Dermis microvascular lymphatic vessel endothelial cell (primary cell): ENCODE measurements at places on chromosomes 16 and 17.

- DNase-seq, result no peak
Observed at GRCh38 chr17:73356561-73357170, 44.9 kb upstream of the CDC42EP4 start.

GRCh38 chr17:81727324-81728031, 15.4 kb downstream of the SLC25A10 start:
- DNase-seq, result no peak

DNA sequence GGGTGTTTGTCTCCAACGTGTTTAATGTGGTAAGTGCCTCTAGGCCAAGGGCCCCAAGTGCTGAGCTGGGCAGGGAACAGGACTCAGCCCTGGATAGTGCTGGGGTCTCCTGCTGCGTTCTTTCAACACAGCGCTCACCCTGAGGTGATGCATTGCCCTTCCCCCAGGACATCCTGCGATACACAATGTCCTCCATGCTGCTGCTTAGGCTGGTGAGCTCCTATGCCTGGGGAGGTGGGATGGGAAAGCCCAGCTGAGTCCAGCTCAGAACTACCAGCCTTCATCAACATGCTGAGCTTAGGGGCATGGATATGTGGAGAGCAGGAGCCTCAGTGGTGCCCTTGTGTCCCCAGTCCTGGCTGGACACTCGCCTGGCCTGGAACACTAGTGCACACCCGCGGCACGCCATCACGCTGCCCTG, 563 bp downstream of the ZACN start:
- DNase-seq, result no peak

DNA sequence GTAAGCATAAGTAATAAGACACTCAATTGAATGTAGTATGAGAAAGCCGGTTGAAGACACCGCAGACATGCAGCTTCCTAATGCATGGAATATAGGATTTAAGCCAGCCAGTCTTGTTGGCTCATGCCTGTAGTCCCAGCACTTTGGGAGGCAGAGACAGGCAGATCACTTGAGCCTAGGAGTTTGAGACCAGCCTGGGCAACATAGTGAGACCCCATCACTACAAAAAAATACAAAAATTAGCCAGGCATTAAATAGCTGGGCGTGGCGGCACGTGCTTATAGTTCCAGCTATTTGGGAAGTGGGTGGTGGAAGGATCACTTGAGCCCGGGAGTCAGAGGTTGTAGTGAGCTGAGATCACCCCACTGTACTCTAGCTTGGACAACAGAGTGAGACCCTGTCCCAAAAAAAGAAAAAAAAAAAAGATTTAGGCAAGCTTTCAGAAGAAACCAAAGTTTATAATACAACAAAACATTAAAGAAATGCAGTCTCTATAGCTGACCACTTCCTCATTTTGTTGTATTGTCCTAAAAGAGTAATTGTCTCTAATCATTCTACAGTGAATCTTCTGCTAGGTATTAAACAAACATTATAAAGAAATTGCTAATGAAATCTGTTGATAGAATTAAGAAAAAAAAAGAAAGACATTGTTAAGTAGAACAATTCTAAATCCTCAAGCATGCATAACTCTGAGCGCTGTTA, 68.6 kb upstream of the KIFC3 start:
- no peak for DNase-seq

- no peak for DNase-seq
Observed at GRCh38 chr17:73851091-73851490, 206.8 kb upstream of the SDK2 start.

- no peak for DNase-seq
Observed at GRCh38 chr17:70558821-70559220, 389.5 kb downstream of the KCNJ2 start.

DNA sequence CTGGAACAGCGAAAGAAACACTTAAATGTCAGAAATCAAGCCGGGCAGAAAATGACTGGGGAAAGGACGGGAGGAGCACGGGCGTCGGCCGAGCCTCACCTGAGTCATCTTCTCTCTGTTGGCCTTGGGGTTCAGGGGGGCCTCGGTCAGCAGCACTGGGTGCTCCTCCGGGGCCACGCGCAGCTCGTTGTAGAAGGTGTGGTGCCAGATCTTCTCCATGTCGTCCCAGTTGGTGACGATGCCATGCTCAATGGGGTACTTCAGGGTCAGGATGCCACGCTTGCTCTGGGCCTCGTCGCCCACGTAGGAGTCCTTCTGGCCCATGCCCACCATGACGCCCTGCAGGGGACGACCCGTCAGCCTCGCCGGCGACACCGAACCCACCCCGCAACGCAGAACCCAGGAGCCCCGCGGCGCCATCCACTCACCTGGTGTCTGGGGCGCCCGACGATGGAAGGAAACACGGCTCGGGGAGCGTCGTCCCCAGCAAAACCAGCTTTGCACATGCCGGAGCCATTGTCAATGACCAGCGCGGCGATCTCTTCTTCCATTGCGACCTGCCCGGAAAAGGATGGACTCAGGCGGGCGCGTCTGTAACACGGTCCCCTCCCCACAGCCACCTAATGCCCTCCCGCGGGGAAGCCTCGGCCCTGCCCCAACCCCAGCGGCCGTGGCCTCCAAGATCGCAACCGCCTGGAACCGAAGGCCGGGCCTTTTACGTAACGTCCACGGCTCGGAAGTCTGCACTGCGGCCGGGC, 616 bp downstream of the ACTG1 start:
- DNase-seq, result no peak

- no peak for DNase-seq
Observed at GRCh38 chr17:34095106-34095505, 160.0 kb upstream of the CCL2 start.

DNA sequence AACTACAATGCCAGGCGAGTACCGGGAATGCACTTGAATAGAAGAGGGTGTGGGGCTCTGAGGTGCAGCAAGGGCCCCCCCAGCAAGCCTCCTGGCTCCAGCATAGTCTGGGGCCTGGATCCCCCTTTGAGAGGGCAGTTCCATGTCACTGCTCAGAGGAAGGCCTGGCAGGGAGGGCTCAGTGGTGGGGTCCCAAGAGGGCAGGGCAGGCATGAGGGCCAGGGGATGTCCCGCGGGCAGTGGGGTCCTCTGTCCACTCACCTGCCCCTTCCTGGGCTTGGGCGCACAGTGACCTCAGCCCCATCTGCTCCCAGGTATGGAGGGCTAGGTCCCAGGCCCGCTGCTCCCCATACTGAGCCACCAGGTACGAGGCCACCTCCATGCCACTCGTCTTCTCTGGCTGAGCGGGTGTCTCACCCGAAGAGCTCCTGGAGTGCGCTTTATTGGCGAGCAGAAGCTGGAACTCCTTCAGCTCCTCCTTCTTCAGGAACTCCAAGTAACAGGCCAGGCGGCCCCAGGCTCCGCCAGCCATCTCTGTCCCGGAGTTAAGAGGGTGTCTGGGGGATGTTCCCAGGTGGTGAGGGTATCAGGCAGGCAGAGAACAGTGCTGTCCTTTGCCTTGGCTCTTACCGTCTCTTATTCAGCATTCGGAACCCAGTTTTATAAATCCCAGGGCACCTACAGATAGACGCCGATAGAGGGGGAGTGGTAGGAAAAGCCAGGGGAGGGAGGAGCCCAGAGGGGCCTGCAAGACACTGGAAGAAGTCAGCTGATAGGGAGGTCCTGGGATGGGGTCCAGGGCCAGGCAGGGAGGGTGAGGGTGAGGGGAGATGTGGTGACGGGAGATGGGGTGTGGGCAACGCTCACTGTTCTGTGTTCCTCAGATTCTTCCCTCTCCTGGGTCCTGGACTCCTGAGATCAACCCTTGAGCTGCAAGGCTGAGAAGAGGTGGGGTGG, 605 bp downstream of the NLRP1 start:
- DNase-seq, result peak; percentile 23

- DNase-seq, result peak; percentile 89
Observed at GRCh38 chr16:96935-97381, 18.9 kb downstream of the MPG start.

- DNase-seq, result no peak
Observed at GRCh38 chr16:85899444-85899843, 482 bp downstream of the IRF8 start.

DNA sequence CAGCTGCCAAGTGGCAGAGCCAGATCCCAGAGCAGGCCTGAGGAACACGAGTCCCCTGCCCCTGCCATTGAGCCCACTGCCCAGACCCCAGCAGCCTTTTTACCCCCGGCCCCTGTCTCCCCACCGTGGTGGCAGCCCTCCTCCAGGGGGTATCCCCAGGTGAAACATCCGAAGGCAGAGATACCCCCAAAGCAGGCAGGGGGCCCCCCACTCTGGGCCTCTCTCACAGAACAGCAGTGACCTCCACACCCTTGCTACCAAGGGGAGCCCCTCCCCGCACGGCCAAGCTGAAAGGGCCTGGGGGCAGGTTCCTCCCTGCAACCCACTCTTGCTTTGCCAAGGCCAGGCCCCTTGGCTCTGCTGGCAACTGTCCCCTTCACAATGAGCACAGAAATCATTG, 142.2 kb downstream of the ENGASE start:
- DNase-seq, result no peak

DNA sequence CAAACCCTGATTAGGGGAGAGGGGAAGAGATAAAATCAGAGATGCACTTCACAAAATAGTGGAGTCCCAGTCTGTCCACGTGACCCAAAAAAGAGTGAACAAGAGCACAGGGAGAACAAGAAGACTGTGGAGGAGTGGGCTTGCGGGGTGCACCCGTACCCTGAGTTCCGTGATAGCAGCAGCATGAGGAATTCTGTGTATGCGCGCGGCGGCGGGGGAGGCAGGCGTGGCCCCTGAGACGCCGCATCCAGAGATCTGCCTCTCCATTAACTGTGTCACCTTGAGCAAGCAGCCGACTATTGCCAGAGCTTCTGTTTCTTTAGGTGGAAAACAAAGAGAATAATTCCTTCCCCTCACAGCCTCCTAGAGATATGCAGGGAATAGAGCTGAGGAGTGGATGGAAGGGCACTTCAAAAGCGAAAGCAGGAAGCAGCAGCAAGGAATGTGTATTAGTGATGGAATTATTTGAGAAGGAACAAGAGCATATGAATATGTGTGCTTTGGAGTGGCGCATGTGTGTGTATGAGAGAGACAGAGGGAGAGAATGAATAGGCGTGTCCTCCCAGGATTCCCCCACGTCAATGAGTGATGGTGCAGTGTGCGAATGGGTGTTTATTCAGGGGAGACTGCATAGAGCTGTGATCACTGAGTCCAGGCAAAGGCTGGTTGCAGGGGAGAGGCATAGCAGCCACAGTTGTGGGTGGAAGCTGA, 10.4 kb upstream of the SOX9 start:
- no peak for DNase-seq

DNA sequence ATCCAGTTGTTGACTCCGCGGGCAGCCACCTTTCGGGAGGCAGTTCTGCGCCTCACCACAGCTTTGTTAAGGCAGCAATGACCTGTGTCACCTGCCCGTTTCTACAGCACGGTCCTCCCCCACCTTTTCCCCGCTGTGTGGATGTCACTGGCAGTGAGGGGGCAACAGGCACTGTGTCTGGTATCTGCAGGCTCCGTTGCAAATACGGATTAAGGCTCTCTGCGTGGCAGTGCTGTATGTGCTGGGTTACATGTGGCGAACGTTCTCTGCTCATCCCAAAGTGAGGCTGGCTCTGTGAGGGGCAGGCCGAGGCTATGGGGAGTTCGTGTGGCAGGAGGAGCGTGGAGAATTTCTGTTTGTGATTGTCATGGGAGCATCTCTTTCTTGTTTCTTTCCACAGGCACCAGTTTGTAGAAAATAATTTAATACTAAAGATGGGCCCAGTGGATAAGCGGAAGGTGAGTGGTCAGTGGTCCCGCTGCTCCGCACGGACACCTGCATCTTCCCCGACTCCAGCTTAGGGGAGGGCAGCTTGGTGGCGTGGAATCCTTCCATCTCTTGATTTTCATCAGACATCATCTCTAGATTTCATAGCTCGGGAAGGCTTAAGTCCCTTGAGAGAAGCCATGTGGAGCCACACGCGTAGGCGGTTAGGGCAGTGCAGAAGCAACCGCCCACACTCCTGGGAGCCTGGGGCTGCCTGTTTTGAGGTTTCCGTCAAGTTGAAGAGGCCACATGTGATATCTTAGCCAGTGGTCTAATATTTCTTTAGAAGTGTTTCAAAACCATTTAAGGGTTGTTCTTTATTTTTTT, 57.8 kb downstream of the PDPK1 start:
- no peak for DNase-seq

DNA sequence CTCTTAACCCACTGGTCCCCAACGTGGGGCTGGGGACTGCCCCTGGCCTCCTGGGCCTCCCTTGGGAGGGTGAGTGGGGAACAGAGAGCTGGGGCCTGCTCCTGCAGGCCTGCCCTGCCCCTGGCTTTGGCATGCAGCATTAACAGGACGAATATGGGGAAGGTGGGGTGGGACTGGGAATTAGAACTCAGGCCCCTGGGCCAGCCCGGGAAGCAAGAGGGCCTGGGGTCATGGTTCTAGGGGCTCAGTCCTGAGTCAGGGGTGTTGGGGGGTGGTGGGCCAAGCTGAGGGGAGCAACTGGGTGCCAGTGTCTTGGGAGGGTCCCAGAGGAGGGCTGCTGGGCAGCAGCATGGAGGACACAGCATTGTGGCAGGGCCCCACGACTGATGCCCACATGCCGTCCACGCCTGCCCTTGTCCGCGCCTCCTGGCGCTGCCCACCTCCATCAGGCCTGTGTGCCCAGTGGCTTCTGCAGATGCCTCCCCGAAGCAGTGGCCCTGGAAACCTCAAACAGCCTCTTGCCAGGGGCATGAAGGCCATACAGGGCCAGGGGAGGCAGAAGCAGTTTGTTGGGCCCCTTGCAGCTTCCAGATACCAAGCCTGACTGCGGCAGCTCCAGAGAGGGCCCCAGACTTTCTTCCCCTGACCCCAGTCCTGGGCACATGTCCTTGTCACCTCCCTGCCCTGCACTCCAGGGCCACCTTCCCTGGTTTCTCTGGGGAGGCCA, 4.8 kb downstream of the MAP2K3 start:
- no peak for DNase-seq

DNA sequence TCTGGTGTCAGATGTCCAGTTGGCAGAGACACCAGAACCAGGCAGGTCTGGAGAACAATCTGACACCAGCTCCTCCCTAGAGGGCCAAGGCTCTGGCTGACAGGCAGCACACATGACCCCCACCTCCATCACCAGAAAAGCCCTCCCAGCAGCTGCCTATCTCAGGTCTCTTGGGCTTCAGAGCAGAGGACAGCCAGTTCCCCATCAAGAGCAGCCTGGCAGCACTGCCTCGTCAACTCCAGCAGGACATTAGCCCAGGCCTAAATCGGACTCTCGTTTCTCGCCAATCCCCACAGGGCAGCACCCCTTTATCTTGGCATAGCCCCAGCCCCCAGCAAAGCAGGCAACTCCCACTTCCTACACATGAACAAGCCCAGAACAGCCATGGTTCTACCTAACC, 4.4 kb downstream of the JUP start:
- DNase-seq, result no peak
